ENCODE measurements at places on chromosomes 6 and 20. TPM values are rescaled to one million over a fixed set of nuclear protein-coding genes. Genes with fewer than 3 reads are reported as not detected.

HCK gene
- polyA plus RNA-seq, result not detected

- DNase-seq, result no peak
These were observed 78.8 kb downstream of the TAF4 start for GRCh38 chr20:61986762-61987321.

DNA sequence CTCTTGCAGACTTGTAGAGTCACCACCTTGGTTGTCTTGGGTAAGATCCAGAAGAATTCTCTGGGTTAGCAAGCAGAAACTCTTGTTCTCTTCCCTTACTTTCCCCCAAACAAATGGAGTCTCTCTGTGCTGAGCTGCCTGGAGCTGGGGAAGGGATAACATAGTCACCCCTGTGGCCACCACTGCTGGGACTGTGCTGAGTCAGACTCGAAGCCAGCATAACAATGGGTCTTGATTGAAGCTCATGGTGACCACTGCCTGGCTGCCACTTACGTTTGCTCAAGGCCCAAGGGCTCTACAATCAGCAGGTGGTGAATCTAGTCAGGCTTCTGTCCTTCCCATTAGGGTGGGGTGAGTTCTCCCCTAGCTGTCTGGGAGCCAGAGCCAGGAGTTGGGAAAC, 15.4 kb upstream of the ERVFRD-1 start:
- no peak for DNase-seq

- no peak for DNase-seq
These were observed 43.8 kb upstream of the DYNLRB1 start for GRCh38 chr20:34472246-34472925.

DNA sequence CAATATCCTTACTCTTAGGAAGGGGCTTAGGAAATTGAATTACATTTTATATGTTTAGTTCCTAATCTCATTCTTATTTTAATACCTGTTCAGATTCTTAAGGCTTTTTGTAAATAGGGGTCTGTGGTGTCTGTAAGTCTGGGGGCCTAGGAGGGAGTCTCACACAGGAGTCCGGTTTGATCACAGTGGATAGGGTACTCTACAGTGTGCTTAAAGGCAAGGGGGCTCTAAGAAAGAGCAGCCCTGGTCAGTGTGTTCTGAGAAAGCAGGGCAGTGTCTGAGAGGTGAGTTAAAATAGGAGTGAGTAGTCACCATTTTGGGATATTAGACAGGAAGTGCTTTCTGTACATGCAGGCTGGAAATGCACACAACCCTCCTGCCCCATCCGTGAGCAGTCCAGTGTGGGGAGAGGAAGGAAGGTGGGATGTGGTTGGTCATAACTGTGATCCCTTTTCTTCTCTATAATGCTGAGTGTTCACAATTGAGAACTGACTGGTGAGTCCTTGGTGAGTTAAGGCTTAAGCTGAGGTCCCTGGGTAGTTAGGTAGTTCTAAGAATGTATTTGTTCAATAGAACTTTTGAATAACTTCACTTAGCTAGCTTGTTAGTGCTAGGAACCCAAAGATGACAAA, 50.0 kb downstream of the CDKAL1 start:
- DNase-seq, result no peak

GRCh38 chr6:168128631-168129291, 49.7 kb upstream of the FRMD1 start:
- DNase-seq, result no peak

Measured in SK-N-SH (cell line).